ENCODE measurements at places on chromosomes 5 and 9.

DNA sequence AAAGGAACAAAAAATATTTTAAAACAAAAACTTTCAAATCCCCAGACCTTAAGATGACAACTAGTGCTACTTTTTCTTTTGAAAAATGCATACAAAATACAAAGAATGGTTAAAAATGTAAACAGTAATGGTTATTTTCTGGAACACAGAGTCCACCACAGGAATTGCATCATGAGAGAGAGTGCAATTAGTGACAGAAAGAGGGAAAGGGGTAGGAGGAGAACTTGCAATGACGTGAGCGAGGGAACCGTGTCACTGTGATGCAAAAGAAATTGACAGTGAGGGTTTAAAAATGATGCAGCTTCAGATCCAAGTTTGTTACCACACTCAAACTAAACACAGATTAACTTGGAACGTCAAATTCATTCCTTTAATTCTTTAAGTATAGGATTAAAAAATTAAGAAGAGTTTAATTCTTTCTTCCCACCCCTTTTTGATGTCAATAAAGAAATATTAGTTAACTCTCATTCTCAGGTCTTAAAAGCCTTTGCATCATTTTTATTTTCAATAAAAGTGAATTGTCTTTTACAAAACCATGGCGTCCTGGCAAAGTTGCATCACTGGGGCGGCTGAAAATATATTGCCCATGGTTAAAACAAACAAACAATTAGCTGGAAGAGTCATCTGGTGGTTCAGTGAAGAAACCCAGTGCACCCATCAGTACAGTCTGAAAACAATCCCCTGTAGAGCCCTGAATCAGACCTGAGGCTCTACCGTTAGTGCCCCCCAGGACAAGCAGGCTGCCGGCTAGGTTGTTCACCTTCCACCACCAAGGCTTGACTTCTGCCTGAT is 39.5 kb downstream of the MACROH2A1 start:
- no peak for DNase-seq

DNA sequence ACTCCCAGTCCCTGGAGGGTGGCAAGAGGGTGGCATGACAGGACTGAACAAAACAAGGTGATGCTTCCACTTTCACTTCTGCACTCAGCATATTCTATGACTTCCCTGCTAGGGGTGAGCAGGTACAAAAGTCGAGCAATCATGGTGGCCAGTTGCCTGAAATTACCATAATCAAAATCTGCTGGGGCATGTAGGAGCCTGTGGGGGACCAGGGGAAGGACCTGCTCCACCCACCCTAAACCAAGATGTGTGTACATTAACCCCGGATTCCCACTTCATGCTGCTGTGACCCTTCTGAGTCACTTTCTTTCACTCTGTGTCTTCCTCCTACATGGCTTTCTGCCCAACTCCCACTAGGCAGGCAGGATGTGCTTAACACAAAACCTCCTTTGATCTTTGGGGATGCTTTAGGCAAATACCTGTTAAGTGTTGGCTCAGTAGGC is 73.3 kb upstream of the PHF24 start:
- DNase-seq, result peak; percentile 36

DNA sequence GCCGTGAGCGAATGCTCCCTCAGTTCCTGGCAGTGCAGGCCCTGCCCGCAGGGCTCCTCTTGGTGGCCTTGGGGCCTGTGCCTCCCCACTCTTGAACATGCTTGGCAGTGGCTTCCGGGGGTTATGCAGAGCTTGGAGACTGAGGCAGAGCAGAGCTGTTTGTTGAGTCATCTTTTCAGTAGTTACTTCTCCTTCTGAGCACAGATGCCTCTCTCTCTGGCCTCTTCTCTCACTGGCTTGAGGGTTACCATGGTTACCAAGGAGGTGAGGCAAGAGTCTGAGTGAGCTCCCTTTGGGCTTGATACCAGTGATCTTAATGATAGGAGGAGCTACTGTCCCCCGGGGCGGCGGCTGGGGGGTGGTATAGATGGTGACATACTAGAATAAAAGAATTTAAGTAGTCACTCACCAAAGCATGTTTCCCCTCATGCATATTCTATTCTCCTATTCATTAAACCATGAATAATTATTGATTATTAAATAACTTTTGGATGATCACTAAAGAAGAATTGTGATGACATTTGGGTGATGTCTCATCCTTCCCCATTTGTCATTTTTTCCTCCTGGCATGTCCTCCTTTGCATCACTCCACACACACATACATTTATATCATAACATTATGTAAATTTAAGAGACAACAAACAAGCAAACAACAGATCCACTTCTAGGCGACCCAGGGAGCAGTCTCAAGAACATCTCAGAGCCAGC is 111.1 kb downstream of the ARHGAP26 start:
- DNase-seq, result no peak

GRCh38 chr5:82150559-82150958 is 127.6 kb downstream of the RPS23 start:
- DNase-seq, result no peak

GRCh38 chr5:172751761-172752510 is 19.1 kb downstream of the DUSP1 start:
- no peak for DNase-seq

DNA sequence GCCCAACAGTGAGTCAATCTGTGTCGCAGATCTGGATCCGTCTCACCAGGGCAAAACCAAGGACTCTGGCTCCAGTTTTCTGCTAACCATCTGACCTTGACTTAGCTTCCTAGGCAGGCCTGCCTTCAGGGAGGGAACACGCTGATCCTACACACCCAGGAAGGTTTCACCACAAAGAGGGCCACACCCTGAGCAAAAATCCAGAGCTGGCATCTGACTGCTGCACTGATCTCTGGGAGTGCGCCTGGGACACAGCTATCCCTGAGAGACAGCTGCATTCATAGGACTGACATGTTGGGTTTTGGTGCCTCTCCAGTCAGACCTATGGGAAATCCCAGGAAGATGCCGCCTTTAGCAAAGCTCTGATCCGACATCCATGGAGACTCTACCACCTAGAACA is 47.5 kb downstream of the CDK5RAP2 start:
- no peak for DNase-seq

DNA sequence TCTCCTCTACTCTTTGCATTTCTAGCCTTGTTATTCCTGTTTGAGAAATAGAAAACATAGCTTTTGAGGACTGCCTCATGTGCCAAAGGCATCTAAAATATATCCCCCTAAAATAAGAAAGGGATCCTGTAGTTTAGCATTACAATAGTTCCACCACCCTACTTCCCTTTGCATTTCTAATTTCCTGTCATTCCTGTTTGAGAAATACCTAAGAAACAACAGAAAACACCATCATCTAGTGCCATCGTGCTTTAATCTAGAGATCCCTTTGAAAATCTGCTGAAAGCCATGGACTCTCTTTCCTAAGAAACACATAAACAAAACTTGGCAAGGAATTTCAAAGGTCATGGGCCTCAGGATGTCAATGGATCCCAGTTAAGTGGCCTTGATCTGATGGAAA is 7.5 kb downstream of the CLK4 start:
- DNase-seq, result no peak

DNA sequence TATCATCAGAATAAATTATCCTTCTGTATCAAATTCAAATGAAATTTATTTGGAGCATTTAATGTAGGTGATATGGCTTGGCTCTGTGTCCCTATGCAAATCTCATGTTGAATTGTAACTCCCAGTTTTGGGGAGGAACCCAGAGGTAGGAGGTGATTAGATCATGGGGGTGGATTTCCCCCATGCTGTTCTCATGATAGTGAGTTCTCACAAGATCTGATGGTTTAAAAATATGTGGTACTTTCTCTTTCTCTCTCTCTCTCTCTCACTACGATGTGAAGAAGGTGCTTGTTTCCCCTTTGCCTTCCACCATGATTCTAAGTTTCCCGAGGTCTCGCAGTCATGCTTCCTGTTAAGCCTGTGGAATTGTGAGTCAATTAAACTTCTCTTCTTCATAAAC is 678.4 kb upstream of the RGMB start:
- no peak for DNase-seq

- no peak for DNase-seq
Observed at GRCh38 chr5:78829811-78830527, 155.1 kb downstream of the ARSB start.
